ENCODE measurements at places on chromosomes 5 and 9. TPM values are rescaled to one million over a fixed set of nuclear protein-coding genes. Genes with fewer than 3 reads are reported as not detected.

GRCh38 chr9:133613432-133613831, 4.2 kb upstream of the FAM163B start:
- no peak for DNase-seq

GRCh38 chr9:91546574-91546973, 122.9 kb upstream of the NFIL3 start:
- no peak for DNase-seq

DNA sequence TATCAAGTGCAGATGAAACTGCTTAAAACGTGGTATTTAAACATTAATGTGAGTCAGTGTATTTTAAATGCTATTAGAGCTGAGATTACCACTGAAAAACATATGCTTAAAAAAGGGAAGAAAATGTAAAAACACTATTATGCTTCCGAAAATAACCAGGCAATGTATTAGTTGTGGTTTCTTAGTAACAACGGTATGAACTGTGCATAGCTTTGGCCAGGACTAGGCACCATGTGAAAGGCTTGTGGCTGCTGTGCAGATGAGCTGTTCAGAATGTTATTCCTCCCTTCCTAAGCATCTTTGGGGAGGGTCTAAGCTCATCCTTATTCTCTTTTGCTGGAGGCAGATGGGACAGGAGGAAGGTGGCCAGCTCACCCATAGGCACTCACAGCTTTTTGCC, 84.9 kb downstream of the NTRK2 start:
- no peak for DNase-seq

The RABGAP1 gene
- total RNA-seq, result 36.7 TPM

The FSD1L gene
- total RNA-seq, result 2.1 TPM

Measured in T-cell (primary cell).